ENCODE measurements at places on chromosomes 6 and 20.

DNA sequence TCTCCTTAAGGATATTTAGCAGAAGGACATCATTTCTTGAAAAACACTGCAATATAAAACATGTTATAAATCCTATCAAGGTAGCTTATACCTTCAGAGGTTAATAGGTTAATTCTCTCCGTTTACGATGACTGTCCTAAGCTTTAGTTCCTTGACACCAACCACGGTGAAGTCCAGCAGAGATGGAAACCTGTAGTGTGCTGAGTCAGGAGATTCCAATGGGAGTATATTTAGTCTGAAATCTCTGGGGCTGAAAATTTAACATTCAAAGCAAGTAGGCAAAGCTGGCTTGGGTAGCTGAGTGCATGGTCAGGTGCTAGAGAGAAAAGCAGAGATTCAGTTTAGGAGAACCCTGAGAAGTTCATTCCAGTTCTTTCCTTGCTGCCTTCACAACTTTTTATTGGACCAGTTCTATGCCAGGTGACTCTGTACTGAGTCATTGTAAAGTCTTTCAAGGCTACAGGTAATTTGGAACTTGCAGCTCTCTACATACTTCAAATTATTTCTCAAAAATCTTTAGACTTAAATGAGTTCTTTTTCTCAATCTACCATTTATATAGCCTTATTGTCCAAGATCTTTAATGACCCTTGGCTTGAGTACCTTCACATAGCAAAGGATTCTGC is 1009.4 kb upstream of the FLRT3 start:
- DNase-seq = no peak

GRCh38 chr20:50710492-50711063 is 19.2 kb upstream of the RIPOR3 start:
- no peak for DNase-seq

DNA sequence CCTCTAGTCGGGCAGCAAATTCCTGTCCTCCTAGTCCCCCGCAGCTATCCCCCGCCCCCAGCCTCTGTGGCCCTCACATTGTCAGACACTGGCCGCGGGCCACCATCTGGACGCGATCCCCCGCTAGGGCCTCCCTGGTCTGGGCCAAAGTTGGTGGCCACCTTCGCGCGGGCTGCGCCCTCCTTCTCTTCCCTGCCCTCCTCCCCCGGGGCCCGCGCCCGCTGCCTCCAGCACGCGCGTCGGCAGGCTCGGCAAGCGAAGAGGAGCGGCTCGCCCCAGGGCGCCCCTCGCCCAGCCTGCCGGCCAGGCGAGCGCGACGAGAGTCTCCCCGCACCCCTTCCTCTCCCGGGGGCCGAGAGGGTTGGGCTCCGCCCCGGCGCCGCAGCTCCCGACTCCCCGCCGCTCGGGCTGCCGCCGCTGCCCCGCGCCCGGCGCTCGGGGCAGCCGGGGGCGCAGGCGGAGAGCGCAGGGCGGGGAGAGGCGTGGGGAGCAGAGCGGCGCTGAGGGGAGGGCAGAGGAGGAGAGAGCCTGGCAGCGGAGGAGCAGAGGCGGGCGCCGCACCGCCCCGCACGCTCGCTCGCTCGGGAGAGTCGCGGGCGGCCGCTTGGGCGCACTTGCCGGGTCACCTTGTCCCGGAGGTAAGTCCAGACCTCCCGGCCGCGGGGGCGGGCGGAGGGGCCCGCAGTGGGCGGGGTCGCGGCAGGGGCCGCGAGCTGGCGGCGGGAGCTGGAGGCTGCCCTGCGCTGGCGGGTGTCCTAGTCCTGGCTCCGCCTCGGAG is at the start of gene SYNDIG1:
Gene SYNDIG1 (plus strand): TSS at position 514 of the 778 bp plus-strand sequence. CDS start 73,469 bp downstream, outside the sequence.
- no peak for DNase-seq

DNA sequence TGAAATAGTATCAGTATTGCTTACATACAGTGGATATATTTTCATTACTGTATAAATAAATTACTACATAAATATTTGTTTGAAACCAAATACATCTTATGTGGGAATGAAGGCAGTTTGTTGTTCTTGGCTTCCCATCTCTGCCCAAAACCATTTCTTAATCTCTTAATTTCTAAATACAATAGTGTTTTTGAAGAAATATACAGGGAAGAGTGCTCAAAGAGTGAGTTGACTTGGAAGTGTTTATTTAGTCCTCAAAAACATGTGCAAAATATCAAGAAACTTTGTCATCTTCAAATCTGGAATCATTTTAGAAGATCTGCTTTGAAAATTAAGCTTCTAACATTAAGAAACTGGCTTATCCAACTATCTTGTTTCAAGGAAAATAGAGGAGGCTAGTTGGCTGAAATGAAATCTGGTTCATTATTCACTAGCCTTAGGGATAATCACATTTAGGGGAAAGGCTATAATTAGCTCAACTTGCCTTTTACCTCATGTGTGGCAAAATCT is 259.8 kb upstream of the FLRT3 start:
- DNase-seq = no peak

DNA sequence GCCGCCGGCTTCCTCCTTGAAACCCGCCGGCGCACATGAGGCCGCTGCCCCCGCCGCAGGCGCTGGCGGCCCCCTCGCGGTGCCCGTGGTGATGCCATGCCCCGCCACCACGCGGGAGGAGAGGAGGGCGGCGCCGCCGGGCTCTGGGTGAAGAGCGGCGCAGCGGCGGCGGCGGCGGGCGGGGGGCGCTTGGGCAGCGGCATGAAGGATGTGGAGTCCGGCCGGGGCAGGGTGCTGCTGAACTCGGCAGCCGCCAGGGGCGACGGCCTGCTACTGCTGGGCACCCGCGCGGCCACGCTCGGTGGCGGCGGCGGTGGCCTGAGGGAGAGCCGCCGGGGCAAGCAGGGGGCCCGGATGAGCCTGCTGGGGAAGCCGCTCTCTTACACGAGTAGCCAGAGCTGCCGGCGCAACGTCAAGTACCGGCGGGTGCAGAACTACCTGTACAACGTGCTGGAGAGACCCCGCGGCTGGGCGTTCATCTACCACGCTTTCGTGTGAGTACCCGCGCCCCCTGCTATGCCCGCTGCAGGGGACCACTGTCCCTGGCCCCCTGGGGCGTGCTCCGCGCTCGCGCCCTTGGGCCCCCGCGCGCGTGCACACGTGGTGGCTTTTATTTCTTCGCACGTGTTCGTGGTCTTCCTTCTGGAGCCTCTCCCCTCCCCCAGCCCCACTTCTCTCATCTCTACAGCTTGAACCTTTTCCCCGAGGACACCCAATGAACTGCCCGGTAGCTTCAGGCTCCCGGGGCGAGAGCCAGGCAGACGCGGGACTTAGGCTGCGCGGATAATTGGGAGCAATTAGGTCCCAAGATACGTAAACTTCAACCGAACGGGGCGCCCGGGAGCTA is 453 bp downstream of the KCNQ5 start:
- no peak for DNase-seq

DNA sequence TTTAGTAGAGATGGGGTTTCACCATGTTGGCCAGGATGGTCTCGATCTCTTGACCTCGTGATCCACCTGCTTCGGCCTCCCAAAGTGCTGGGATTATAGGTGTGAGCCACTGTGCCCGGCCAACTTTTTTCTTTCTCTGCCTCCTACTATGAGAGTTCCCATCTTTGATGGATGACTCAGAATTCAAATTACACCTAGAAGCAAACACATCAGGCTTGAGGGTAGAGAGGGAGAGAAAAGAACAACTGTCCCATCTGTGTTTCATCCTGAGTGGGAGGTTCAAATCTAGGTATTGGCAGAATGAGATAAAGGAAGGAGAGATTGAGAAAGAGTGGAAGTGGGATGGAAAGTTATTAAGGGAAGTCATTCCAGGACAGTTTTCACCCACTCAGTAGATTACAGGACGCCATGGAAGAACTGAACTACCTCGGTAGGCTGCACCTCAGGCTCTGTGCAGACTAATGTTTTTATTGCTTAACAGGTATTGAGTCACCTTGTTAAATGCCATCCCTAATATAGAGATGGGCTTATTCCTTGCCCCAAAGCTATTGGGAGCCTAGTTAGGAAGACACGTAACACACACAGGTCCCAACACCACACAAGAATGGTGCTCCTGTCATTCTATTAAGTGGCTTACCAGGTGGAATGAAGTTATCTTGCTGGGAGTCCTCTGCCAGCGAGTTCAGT is 275.7 kb downstream of the SOX4 start:
- no peak for DNase-seq

GRCh38 chr20:16553684-16554083 is 19.6 kb downstream of the KIF16B start:
- DNase-seq = no peak

GRCh38 chr6:38032797-38033196 is 213.3 kb downstream of the ZFAND3 start:
- no peak for DNase-seq

- DNase-seq = no peak
These were observed 136.7 kb downstream of the SOBP start for GRCh38 chr6:107626645-107627044.

DNA sequence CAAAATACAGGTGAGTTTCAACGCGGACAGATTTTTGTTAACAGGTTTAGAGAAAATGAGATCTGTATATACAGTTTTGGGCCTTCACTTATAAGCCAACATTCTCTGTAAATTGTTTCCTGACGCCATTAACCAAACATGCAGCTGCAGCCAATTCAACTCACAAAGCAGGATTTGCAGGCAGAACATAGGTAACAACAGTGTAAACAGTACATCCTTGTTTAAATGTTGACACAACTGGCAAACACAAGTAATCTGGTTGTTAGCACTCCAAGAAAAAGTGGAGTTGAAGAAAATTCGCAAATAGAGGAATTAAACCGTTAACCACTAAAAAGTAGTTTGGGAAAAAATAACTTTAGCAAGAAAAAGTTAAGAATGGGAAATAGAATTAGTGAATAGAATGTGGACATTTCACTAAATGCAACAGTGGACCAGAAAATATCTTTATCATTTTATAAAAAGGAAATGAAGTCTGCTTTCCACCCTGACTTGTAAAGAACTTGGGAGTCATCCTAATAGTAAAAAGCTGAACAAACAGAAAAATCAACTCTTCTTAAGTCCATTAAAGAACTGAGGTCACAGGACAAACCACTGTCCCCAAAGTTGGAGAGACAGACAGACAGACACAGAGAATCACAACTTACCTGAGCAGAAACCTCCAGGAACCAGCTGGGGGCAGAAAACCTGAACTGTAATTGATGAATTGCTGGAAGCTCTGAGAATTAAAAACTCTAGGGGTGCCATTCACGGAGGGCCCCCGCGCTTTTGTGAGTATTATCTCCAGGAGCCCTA is 10.1 kb downstream of the SMIM28 start:
- no peak for DNase-seq

DNA sequence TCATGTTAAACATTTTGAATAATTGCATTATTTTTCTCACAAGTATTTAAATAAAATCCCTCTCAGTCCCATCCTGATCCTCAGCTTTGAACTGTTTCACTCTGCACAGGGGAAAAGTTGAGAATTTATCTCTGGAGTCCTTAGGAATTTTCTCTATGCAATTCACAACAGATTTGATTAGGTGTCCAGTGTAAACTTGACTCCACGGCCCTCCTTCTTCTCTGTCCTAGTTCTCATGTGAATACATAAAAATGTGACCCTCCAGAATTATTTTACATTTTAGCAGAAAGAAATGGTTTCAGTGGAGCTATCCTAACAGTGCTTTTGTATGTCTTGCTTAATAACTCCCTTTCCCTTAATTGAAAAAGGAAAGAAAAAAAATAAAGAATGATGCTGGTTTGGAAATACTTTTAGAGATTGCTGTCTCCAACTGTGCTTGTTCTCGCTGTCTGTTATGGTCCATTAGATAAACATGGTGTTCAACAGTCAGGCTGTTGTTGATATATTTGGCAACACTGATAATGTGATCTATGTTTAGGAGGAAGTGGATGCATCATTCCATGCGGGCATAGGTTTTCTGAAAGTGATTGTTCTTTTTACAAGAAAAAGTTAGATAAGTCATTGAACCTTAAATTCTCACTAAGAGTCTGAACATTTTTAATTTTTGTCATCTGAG is 599.4 kb upstream of the CITED2 start:
- no peak for DNase-seq

DNA sequence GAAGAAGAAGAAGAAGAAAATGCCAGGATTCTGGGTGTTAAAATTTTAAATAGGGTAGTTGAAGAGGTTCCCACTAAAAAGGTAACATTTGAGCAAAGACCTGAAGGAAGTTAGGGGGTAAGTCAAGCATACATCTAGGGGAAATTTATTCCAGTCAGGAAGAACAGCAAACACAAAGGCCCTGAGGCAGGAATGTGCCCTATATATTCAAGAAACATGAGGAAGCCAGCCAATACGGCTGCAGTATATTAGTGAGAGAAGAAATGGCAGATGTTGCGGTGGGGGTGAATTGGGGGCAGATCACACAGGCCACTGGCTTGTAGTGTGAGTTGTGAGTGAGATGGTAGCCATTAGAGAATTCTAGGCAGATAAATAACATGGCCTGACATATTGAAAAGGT is 6.0 kb downstream of the ZNF76 start:
- DNase-seq = no peak

- DNase-seq = no peak
These were observed 138.1 kb upstream of the MARCKS start for GRCh38 chr6:113719064-113719463.

GRCh38 chr20:64224351-64225170 is 31.0 kb upstream of the PCMTD2 start:
- no peak for DNase-seq

- no peak for DNase-seq
These were observed 35.9 kb upstream of the PRL start for GRCh38 chr6:22332711-22333110.

DNA sequence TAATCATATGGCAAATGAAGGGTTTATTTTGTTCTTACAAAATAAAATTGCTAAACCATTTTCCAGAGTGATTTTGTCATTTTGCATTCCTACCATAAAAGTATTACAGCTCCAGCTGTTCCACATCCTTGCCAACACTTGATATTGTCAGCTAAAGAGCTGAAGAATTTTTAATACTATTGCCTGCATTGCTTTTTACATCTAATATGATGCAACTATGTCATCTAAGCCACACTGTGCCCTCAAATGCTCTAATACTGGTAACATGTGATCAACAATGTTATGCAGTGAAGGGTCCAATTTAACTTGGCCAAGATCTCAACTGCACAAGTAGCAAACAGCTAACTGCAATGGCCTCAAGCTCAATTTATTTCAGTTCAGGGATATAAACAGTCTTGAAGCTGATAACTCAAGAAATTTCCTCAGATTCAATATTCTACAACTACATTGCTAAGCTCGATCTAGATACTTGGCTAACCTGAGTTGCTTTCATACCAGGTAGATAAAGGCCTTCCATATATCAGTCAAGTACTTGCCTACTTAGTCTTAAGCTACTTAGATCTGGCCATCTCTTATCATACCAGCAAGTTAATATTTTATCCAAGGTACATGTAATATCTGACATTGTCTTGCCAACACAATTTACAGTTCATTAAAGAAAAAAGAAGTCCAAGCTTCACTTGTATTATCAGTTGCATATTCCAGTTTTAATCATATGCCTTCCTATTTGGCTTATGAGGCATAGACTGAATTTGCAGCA is 17.0 kb downstream of the AKIRIN2 start:
- no peak for DNase-seq

- DNase-seq = no peak
These were observed 69.0 kb upstream of the UST start for GRCh38 chr6:148677594-148678476.

GRCh38 chr6:98686008-98686601 is 148.3 kb upstream of the POU3F2 start:
- no peak for DNase-seq
